ENCODE measurements at places on chromosomes 12 and 14. TPM values are rescaled to one million over a fixed set of nuclear protein-coding genes. Genes with fewer than 3 reads are reported as not detected.
A peak's percentile ranks its signal among the peaks of the same experiment; 100 is the strongest.

DNA sequence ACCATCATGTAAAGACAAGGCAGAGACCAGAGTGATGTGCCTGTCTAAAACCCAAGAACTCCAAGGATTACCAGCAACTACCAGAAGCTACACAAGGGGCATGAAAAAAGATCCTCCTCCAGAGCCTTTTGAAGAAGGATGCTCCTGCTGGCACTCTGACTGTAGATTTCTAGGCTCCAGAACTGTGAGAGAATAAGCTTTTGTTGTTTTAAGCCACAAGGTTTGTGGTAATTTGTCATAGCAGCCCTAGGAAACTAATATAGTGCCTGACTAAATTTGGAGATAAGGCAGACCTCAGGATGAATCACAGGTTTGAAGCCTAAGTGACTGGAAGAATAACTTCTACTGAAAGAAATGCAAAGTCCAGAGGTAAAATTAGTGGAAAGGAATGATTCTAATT is 132.9 kb downstream of the CEP83 start:
- no peaks in the 10 kb centered on the region for H3K27me3 ChIP-seq
- no peaks in the 10 kb centered on the region for H3K36me3 ChIP-seq
- H3K27ac ChIP-seq, result no peak overlapping the region
- H3K4me3 ChIP-seq, result no peak overlapping the region
- no peaks in the 10 kb centered on the region for H3K4me1 ChIP-seq

- no peak overlapping the region for H3K27ac ChIP-seq
- DNase-seq, result no peak
- no peaks in the 10 kb centered on the region for H3K36me3 ChIP-seq
- H3K4me3 ChIP-seq, result no peak overlapping the region
These were observed 144.2 kb downstream of the SLC38A6 start for GRCh38 chr14:61125041-61125866.

DNA sequence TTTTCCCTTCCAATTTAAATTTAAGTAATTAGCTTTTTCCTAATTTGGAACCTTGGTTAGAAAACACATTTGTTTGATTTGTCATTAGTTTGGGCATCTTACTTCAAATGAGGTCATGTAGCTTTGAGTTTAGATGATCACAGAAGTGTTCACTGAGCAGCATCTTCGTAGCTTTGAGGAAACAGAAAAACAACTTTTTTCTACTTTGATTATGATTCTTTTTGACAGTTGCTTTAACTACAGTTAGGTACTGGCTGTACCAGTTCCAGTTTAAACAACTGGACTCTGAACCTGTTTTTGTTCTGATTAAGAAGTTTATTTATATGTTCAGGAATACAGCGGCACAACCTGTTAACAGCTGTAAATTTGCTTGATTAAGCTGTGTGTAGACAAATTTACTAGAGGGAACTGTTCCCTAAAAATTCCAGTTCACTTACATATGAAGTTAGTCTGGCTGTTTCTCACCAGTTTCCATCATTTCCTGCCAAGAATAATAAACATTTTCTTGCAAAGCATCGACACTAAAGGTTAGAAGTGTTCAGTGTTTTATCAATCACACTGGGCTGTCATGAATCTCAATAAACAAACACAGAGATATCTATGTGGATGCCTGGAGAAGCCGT is 191.9 kb downstream of the RAD51B start:
- no peak overlapping the region for H3K4me3 ChIP-seq
- DNase-seq, result no peak
- no peaks in the 10 kb centered on the region for H3K36me3 ChIP-seq

KRT71 gene
- total RNA-seq, result not detected

DNA sequence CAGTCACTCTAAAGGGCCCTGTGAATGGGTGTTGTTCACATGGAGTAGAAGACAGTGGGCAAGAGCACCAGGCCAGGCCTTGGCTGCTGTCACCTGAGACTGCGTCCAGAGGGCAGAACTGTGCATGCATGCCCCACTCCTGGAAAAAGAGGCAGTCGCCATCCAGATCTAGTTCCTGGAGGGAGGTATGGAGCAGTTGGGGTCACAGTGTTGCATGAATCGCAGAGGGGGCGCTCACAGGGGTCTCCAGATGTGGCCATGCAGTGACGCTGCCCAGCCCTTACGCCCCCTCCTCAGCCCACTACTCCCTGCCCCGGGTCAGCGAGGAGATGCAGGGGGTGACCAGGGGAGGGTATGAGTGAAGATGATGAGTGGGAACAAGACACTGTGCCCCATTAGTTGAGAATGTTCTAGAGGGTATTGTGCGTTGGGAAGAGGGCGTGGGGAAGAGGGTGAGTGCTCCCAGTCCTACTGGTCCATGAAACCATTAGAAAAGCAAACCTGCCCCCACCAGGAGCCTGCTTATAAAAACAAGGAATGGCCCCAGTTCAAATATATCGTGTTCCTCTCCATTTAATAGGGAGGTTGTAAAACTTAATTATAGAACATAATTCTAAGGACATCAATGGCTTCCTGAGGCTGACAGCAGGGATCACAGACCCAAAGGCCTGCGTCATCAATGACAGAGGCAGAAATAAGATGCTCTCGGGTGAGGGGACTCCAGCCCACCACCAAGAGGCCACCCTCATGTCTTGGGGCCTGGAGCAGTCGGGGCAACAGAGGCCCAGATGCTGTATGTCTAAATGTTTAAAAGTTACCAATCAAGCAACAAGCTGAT is 32.2 kb upstream of the BCL7A start:
- H3K4me1 ChIP-seq, result no peaks in the 10 kb centered on the region
- DNase-seq, result no peak
- no peak overlapping the region for H3K4me3 ChIP-seq
- H3K27ac ChIP-seq, result no peak overlapping the region
- no peaks in the 10 kb centered on the region for H3K27me3 ChIP-seq

DNA sequence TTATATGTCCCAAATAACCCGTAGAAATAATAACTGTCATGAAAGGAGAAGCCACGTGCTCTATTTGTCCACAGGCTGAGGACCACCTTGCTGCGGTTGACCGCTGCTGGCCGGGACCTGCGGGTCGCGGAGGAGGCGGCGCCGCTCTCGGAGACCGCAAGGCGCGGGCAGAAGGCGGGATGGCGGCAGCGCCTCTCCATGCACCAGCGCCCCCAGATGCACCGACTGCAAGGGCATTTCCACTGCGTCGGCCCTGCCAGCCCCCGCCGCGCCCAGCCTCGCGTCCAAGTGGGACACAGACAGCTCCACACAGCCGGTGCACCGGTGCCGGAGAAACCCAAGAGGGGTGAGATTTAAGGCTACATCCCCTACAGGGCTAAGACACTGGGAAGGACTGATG is 21.0 kb downstream of the RPGRIP1 start:
- no peaks in the 10 kb centered on the region for H3K4me1 ChIP-seq
- no peak overlapping the region for H3K27ac ChIP-seq
- peak; percentile 55 for DNase-seq
- no peaks in the 10 kb centered on the region for H3K27me3 ChIP-seq

GRCh38 chr14:33987565-33988080 is 36.7 kb upstream of the EGLN3 start:
- no peak for DNase-seq
- H3K27ac ChIP-seq, result no peak overlapping the region
- H3K4me3 ChIP-seq, result no peak overlapping the region
- no peaks in the 10 kb centered on the region for H3K4me1 ChIP-seq

RNASE3 gene
- not detected for total RNA-seq

- no peak for DNase-seq
- no peak overlapping the region for H3K4me3 ChIP-seq
- H3K27me3 ChIP-seq, result no peaks in the 10 kb centered on the region
- H3K36me3 ChIP-seq, result peaks cover 39% of the 10 kb centered on the region
- no peak overlapping the region for H3K27ac ChIP-seq
These were observed 115.2 kb downstream of the ITPR2 start for GRCh38 chr12:26717757-26718156.

DNA sequence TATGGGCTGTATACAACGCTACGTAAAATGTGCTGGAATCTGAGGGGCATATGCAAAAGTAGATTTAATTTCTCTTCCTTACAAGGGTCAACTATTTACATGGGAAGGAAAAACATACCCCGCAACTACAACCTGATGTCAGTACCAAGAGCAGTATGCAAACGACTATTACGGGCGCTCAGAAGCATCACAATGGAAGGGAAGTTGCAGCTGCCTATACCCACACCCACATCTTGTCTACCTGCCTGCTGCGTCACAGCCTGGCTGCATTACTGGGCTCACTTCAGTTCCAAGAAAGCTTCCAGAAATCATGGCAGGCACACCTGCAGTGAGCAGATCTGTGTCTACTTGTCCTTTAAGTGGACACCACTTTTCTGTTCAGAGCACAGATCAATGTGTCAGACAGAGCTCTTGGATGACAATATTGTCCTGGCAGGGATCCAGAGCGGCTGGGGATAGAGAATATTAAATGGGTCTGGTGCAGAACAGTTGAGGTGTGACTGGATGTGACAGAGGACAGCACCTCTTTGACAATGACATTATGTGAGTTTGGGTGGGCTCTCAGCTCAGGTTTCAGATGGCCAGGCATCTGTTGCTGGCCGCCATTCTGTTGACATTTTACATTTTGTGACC is 41.5 kb upstream of the GNG2 start:
- no peak overlapping the region for H3K27ac ChIP-seq
- H3K36me3 ChIP-seq, result no peaks in the 10 kb centered on the region
- H3K4me1 ChIP-seq, result no peaks in the 10 kb centered on the region
- no peak for DNase-seq
- H3K27me3 ChIP-seq, result no peaks in the 10 kb centered on the region

DNA sequence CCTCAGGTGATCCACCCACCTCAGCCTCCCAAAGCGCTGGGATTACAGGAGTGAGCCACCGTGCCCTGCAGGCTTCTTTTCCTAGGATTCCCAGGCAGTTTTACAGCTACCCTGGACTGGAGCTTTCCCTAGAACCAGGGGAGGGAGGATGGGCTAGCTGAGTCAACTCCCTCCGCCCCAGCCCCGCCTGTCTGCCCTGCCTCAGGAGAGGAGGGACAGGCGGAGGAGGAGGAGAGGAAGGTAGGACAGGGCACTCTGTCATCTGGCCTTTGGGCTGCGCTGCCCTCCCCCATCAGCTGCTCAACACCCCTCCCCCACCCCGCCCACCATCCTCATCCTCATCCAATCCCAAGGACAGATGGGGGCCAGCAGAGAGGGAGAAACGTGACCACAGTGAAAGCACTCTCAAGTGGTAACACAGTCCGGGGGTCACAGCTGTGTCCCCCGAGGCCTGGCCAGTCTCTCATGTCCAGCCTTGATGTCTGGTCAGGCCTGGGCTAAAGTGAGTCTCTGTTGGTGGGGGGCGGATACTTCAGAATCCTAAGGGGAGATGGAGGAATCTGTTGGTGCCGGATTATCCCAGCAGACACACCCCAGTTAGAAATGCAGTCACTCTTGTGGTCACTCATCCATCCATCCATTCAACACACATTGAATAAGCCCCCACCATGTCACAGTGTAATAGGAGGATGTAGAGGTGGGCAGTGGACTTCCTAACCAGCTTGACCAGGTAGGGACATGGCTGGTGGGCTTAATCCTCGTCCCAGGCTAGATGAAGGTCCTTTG is 12.3 kb downstream of the FIGNL2 start:
- no peak overlapping the region for H3K27ac ChIP-seq
- no peaks in the 10 kb centered on the region for H3K27me3 ChIP-seq
- no peak overlapping the region for H3K4me3 ChIP-seq
- DNase-seq, result no peak

P2RX7 gene
- total RNA-seq, result 3.1 TPM

WDHD1 gene
- total RNA-seq, result 0.53 TPM
